ENCODE measurements at places on chromosomes 6 and 20.

DNA sequence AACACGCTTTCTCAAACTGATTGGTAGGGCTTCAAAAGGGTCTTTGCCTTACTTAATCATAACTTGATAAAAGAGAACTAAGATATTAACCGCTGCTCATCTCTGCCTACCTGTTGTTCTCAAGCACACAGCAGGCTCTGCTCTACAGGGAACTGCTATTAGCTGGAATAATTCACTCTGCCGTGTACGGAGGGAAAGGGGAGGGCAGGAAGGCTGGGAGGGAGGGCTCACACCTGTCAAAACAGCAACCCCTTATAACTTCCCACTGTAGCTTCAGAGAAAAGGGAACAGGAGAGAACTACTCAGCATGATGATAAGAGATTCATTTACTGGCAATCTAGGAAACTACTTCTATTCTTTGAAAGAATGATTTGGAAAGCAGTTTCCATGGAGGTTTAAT is 75.1 kb downstream of the ZMYND8 start:
- DNase-seq = no peak

DNA sequence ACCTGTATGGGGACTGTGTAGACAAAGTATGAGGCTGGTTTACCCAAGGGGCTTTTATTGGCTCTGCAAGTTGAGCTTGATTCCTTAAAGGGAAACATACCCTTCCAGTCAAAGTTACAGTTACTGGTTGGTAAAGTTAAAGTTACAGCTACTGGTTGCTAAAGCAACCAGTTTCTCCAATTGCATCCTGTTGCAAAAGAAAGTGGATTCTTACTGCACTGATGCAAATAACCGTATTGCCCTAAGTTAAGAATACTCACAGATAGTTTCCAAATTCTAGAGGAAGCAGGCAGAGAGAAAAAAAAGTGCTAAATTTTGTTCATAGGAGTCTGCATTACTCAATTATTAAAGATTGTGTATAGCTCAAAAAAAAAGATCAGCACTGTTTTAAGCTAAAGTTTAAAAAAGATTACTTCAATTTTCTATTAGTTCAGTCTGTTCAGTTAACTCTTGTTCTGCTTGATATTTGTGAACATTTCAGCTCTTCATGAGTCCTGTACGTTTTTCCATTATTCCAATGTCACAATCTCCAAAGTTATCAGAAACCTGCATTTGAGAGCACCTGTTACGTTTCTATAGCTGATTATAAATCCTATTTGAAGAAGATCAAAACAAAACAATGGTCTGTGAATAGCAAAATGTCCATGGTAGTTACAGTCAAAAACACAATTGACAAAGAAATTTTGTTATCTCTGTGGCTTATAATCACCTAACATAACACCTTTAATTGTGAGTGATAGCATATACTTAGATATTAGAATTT is 8.6 kb upstream of the IL22RA2 start:
- no peak for DNase-seq

GRCh38 chr6:95352064-95352795 is 225.1 kb upstream of the MANEA start:
- DNase-seq = no peak

GRCh38 chr6:107083047-107083768 is 32.1 kb downstream of the BEND3 start:
- no peak for DNase-seq

GRCh38 chr6:23456396-23456795 is 669.6 kb upstream of the NRSN1 start:
- DNase-seq = no peak

DNA sequence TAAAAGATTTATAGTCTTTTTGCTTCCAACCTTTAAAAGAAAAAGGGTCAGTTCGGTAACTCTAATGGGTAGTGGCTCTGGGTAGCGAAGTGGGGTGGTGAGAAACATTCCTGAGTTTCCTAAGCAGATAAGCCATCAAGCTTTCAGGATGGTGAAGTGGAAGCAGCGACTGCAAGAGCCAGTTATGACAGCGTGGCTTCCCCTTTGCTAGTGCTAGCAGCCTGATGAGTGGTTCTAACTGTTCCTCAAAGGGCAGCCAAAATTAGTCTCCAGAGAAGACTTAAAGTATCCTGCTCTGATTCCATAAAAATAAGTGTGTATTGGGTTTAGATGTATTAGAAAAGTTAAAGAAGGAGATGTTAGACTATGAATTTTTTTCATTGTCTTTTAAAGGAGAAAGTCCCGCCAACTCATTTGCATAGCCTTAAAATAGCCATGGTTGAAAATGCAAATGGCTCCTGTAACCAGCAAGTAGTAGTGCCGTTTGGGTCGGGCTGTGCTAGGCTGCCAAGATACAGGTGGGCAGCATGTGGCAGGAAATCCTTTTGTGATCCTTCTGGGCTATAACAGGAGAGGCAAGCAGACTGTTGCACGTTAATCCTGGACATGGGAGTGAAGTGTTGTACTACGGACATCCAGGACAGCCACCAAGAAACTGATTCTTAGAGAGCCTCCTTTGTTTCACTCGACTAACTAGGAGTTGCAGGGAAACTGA is 18.0 kb downstream of the ELOVL2 start:
- no peak for DNase-seq

GRCh38 chr20:48265791-48266190 is 480.5 kb upstream of the SULF2 start:
- no peak for DNase-seq

DNA sequence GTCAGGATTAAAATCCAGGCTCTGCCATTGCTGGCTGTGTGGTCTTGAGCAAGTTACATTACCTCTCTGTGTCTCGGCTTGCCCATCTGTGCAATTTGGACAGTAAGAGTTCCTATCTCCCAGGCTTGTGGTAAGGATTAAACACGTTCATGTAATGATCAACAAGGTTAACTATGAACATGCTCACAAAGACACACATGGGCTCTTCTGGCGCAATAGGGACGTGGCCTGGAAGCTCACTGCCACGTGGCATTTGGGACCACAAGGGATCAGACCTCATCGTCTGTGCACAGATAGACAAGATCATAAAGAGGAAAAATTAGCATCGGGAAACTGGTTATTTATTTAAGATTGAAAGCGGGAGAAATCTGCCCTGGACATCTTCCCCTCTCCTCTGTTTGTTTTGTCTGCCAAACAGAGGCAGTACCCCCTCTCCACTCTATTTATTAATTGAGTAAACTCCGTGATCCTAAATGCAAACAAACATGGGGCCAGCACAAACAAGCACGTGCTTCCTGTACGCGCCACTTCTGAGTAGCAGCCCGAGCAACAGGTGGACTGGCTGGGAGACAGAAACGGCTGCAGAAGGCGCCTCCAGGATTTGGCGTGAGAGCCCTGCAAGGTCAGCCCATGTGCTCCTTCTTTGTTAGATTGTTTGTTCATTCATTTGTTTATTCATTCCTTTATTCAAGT is 95.0 kb downstream of the CDH26 start:
- no peak for DNase-seq

- no peak for DNase-seq
These were observed 148.0 kb upstream of the KCNK16 start for GRCh38 chr6:39470506-39470905.

DNA sequence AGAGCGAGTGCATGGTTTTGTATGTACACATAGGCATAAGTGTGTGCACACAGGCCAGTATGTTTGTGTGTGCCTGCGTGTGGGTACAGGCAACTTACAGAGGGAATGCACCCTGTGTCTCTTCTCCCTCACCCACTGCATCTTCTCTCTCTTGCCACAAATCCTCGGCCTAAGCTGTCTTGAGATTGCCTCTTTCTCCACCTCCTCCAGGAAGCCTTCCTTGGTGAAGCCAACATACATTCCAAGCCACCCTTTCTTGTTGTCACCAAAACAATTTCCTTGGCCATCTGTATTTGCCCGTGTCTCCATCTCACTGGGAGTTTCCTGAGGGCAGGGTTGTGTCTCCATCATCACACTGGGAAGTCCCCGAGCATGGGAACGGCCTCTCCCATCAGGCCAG is 29.8 kb upstream of the MLN start:
- no peak for DNase-seq

- no peak for DNase-seq
These were observed 207.9 kb upstream of the LAMP5 start for GRCh38 chr20:9306521-9306920.

- DNase-seq = no peak
These were observed 56.8 kb downstream of the ZHX3 start for GRCh38 chr20:41260734-41261220.

GRCh38 chr6:147216915-147217314 is 12.7 kb downstream of the STXBP5 start:
- DNase-seq = no peak

DNA sequence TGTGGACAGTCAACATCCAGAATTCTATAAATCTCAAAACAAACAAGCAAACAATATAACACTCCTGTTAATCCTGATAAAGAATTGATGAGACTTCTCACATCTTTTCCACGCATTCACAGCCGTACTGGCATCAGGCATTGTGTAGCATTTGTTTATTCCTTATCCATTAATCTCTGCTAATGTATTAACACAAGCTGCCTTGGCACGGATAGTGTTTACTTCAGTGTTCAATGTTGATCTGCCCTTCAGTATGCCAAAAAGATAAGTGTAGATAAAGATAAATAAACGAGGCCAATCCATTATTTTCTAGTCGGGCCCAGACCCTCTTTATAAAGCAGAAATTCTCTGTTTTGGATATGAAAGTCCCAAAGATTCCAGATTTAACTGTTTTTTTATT is 16.1 kb downstream of the UFL1 start:
- no peak for DNase-seq

- no peak for DNase-seq
These were observed 60.2 kb downstream of the CTCFL start for GRCh38 chr20:57464642-57465211.

- no peak for DNase-seq
These were observed 5.1 kb downstream of the COX4I2 start for GRCh38 chr20:31642837-31643236.

GRCh38 chr6:144285548-144285797 is 338 bp downstream of the UTRN start:
- no peak for DNase-seq

GRCh38 chr20:13659288-13659687 is 20.6 kb upstream of the TASP1 start:
- no peak for DNase-seq

GRCh38 chr6:11404081-11404480 is 133.5 kb upstream of the TMEM170B start:
- DNase-seq = no peak

- DNase-seq = no peak
These were observed 11.4 kb downstream of the SYNGAP1 start for GRCh38 chr6:33430991-33431879.

- no peak for DNase-seq
These were observed 39.7 kb downstream of the ISM1 start for GRCh38 chr20:13260650-13261279.

- DNase-seq = no peak
These were observed 214.2 kb upstream of the SUPT3H start for GRCh38 chr6:45591890-45592289.

DNA sequence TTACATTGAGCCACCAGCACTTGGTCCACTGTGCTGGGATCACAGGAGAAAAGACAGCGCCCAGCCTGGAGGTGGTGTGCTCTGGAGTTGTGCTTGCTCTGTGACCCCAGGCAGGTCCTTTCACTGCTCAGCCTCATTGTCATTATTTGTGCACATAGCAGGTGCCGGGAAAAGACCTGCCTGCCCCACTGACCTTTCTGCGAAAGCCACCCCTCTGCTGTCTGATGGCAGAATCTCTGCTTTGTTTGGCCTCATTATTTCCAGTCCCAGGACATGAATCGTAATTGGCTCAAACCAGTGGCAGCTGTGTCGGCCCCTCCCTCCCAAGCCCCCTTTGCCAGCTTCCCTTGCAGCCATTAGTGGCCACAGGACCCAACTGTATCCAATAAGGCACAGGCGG is 185.2 kb upstream of the UST start:
- no peak for DNase-seq

DNA sequence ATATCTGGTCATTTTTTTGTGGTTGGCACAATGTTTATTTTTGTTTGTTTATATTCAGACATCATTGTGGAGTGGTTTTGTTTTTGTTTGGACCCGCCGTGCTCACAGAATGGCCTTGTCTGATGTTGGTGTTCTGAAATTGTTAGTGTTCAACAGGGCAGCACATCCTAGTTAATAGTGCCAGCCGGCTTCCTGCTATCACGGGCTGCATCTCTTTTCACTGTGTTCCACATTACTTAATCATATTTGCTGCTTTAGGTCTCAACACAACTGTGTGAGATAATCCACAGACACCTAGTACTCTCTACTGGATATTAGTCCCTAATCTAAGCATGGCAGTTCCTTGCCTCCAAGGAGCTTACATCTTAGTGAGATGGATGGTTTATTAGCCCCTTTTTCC is 2.8 kb upstream of the EIF2S2 start:
- no peak for DNase-seq

DNA sequence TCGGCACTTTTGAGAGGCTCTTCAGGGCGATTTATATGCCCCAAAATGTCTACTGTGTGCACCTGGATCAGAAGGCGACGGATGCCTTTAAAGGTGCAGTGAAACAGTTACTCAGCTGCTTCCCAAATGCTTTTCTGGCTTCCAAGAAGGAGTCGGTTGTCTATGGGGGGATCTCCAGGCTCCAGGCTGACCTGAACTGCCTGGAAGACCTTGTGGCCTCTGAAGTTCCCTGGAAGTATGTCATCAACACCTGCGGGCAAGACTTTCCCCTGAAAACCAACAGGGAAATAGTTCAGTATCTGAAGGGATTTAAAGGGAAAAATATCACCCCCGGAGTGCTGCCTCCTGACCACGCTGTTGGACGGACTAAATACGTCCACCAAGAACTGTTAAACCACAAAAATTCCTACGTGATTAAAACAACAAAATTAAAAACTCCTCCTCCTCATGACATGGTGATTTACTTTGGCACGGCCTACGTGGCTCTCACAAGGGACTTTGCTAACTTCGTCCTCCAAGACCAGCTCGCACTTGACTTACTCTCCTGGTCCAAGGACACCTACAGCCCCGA is 8.2 kb downstream of the GCNT2 start:
- no peak for DNase-seq

GRCh38 chr6:90103056-90103800 is 193.4 kb downstream of the BACH2 start:
- DNase-seq = no peak

DNA sequence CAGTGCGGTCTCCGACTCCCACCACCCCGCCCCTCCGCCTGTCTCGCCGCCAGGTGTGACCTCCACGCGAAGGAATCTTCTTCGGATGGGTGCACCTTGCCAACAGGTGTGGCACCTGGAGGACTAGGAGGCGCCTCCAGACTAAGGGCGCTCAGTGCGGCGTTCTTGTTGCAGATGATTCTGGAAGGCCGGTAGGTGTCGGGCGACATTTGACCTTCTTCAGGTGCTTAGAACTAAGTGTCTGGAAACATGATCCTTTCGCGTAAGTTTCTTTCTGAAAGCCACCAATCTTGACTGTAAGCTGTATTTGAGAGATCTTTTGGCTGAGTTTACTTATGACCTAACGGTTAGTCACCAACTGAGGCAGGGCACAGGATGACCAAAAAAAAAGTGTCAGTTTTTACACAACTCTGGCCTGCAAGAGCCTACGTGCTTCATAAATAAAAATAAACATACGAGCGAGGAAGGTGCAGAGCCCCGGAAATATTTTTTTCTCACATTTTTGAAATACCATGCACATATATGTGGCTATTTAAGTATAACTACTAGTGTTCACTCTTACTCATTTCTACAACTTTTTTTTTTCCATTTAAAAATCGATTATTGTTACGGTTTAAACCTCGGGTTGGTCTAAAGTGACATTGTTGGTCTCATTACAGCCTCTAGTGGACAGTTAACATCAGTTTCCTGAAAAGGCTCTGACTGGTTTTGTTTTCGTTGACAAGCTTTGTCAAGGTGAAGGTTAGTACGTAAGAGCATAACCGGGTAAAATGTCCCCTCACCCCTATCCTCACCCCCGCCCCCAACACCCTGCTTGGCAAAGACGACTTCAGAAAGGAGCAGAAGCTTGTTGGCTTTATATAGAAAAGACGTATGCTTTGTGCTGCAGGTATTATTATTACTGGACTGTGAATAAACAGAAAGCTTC is 1.6 kb upstream of the ATXN1 start:
- DNase-seq = no peak

All from right renal pelvis (tissue), 4 donors.